ENCODE measurements at places on chromosomes 6 and 20.

- no peak for DNase-seq
Observed at GRCh38 chr6:54737247-54737646, 109.3 kb upstream of the FAM83B start.

DNA sequence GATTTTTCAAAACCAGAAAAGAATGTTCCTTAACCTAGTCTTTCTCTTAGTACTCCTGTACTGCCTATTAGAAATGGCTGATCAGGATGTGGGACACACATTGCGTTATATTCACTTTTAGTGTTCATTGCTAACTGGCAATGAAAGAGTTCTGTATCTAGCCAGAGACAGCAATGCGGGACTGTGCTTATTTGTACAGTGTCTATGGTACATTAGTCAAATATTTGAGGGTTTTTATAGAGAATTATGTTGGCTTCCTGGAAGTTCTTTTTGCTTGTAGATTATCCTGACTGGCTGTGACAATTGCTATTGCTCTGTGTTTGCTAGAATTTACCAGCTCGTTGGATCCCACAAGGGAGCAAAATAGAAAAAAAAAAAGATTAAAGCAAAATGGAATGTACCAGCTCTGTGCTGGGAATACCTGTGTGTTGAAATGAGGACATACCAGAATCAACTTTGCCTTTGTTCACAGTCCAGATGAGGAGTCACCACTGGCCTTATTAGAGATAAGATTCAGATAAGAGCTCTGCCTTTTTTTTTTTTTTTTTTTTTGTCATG, 22.4 kb upstream of the IFNGR1 start:
- DNase-seq, result no peak

- no peak for DNase-seq
Observed at GRCh38 chr6:114651611-114652010, 308.8 kb upstream of the HS3ST5 start.

DNA sequence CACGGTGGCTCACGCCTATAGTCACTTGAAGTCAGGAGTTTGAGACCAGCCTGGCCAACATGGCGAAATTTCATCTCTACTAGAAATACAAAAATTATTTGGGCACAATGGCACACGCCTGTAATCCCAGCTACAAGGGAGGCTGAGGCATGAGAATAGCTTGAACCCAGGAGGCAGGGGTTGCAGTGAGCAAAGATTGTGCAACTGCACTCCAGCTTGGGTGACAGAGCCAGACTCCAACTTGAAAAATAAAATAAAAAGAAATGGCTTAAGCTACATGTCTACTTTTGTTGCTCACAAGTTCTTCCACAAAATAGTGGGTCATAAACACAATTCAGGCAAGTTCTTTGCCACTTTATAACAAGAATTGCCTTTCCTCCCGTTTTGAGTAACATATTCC, 27.1 kb upstream of the B4GALT5 start:
- DNase-seq, result no peak

DNA sequence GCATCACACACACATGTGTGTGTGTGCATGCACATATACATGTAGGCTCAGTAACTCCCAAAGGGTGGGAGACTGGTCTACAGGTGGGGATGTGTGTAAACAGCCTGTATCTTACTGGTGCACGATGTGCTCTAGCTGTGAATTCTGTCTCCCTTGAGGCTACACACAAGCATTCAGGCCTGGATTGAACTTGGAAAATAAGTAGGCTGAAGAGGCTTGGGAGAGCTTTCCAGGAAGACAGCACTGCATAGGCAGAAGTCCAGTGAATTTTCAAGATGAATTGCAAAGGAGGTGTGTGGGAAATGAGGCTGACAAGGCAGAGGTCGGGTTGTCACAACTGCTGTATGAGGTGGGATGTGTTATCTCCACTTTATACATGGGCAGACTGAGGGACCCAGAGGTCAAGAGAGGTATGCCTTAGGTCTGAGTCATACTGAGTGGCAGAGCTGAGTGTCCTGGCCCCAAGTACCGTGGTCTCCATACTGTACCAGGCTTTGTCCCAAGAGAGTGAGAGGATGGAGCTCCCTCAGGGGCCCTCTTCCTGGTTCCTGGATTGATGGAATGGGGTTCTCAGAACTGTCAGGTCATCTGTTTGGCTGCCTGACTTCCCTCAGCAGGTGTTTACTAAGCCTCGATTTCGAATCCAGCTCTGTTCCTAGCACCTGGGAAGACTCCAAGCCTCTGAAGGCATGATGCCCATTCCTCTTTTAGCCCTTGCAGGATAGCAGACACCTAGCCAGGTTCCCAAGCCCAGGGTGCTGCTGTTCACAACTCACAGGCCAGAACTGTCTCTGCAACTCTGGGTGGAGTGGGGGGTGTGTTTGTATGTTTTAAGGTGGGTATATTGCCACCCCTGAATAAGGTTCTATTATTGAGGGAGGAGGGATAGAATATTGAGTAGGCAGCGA, 14.4 kb downstream of the SNPH start:
- no peak for DNase-seq

DNA sequence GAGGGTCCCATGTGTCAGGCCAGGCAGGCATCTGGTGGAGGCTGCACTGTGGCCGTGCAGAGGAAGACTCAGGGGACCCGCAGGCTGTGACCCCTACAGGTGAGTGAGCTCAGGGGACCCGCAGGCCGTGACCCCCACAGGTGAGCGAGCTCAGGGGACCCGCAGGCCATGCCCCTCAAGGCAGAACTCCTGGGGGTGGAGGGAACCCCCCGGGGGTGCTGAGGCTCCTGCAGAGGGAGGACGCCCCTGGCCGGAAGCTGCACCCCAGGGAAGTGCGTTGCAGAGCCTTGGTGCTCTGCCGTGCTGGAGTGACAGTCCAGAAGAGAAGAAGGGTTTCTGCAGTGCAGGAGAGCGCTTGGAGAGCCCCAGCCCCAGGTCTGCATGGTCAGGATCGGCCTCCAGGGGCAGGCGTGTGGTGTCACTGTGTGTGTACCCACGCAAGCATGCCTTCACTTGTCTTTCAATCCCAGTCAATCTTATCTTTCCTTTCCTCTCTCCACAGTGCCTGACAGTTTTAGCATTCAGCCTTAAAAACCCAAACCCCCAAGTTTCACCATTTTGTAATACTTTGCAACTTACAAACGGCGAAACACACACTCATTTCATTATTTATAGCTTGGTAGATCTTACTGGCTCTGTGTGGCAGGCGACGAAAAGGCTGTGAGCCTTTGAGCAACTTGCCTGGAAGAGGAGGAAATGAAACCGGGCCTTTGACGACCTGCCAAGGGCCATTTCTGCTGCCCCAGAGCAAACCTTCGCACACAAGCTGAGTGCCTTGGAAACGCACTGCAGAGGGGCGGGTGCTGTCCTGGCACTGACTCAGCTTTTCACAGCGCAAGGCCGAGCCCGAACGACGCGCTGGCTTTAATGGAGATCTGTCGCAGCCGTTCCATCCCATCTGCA, 101.4 kb upstream of the AGPAT4 start:
- DNase-seq, result peak; percentile 36

- no peak for DNase-seq
Observed at GRCh38 chr6:13289789-13290318, 38.5 kb downstream of the TBC1D7 start.

DNA sequence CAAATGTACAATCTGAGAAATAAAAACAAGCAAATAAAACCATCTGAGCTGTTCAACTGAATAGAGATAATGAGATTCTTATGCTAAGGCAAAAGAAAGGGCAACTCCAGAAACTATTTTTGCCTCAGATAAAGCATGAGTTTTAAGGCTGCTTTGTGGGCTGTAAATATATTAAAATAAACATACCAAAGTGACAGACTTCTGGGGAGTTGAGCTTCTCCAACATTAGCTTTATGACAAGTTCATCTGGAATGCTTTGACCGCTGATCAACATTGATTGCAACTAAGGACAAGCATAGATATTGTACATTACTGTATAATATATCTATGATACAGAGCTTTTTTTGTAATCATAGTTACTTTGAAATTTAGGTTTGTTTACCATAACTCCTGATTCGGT, 19.3 kb downstream of the AK9 start:
- DNase-seq, result no peak

GRCh38 chr6:130116273-130116672, 97.9 kb downstream of the L3MBTL3 start:
- DNase-seq, result no peak

DNA sequence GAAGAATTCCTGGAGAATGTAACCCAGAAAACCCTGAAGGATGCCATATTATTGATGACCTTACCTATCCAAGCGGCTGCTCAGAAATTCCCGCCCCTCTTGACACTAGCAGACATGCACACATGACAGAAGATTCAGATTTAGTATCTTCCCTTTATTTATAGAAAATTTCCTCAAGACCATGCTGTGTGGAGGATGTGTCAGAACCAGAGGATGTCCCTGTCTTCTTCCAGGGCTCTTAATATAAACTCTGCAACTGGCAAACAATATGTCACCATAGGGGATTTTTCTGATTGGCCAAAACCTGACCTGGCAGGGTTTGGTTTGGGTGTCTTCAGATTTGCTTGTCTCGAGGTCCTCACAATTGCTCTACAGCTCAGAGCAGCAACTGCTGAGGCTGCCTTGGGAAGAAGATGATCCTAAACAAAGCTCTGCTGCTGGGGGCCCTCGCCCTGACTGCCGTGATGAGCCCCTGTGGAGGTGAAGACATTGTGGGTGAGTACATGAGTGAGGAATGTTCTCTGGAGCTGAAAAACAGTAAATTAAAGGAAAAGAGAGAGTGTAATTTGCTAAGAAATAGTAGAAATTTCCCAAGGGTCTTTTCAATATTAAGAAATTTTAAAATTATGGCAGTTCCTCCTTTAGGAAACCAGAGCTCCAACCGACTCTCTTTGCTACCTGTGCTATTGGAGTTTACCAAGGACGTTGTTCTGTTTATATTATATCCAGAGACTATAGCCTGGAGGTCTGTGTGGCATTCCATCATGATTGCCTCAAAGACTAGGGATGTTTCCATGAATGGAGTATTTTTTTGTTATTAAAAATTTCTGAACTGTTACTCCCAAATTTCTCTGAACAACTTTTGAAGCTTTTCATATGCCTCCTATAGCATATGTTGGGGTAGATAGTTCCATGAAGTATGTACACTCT, at the start of gene HLA-DQA2:
Gene HLA-DQA2, plus strand, starts transcription at position 361 of the 930 bp plus-strand sequence. Its CDS starts 53 bp downstream, at position 414.
- DNase-seq, result no peak

GRCh38 chr20:52247548-52247947, 56.0 kb upstream of the ZFP64 start:
- DNase-seq, result no peak

- no peak for DNase-seq
Observed at GRCh38 chr6:6790393-6790792, 201.9 kb downstream of the LY86 start.

GRCh38 chr6:145886228-145886956, 71.8 kb upstream of the FBXO30 start:
- DNase-seq, result no peak

GRCh38 chr6:158758941-158759479, 60.2 kb downstream of the EZR start:
- DNase-seq, result no peak

GRCh38 chr6:8132130-8132529, 29.8 kb upstream of the EEF1E1 start:
- DNase-seq, result no peak

DNA sequence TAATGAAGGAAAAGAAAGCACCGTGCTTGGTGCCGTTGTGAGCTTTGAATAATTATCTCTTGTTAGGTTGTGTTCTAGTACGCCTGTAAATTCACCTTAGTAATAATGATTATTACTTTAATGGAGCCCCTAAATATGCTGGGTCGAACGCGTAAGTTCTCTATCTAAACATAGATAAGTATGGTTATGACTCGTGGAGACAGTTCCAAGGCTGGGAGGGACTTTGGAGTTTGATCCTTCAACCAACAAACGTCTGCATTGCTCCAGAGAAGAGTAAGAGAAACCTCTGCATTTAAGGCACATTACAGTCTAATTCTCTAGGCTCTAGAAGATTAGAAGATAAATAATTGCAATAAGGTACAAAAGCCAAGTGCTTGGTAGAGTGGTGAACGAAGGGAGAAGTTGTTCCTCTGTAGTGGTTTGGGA, 514 bp downstream of the ACOT13 start:
- DNase-seq, result no peak

GRCh38 chr6:118617417-118617816, 34.0 kb downstream of the CEP85L start:
- DNase-seq, result no peak

GRCh38 chr6:149614337-149614736, 34.2 kb downstream of the KATNA1 start:
- no peak for DNase-seq

DNA sequence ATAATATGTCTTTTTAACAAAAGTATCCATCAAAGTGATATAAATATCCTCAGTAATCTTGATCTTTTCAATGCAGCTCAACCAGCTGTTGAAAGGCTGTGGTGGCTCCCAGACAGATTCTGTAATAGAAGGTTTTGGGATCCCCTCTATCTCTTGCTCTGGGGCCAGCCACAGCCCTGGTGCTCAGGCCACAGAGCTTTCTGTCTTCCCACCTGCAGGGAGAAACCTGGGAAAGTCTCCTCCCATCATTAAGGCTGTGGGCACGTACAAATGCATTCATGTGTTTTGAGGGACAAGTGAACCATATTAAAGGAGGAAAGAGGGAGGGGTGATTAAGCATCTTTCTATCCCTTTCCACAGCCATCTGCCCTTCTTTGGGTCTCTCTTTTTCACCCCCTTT, 183.1 kb downstream of the PRDM13 start:
- no peak for DNase-seq

- DNase-seq, result no peak
Observed at GRCh38 chr6:28875191-28875747, 48.5 kb downstream of the TRIM27 start.

GRCh38 chr6:10621213-10621612, 73.2 kb downstream of the C6orf52 start:
- no peak for DNase-seq

GRCh38 chr6:135163440-135163738, 17.7 kb upstream of the MYB start:
- no peak for DNase-seq

GRCh38 chr6:89564752-89565427, 73.7 kb downstream of the LYRM2 start:
- no peak for DNase-seq

DNA sequence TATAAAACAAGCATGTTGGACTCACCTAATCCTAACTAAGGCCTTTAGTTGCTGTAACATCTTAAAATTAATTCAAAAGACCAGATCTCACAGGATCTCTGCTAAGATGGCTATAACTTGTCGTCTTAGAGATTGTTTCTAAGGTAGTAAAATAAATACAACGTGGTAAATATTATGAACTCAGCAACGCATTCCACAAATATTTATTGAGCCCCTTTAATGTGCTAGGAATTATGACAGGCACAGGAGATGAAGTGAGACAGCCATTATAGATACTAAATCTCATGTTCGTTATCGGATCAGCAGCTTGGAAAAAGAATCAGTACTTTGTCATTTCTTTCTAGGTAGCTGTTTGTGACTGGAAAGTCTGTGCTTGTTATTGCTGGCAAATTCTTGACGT, 20.9 kb upstream of the MCM3 start:
- DNase-seq, result no peak

- no peak for DNase-seq
Observed at GRCh38 chr6:41191569-41191968, 9.4 kb downstream of the TREML2 start.

GRCh38 chr20:35953387-35954199, 709 bp downstream of the SCAND1 start:
- DNase-seq, result peak; percentile 40

- peak; percentile 55 for DNase-seq
Observed at GRCh38 chr6:153131037-153131981, at the start of gene RGS17. TSS of gene RGS17 (minus strand) at chr6:153131282. CDS start at chr6:153044018, 87,264 bp downstream.
